Central memory CD4-positive, alpha-beta T cell (primary cell): ENCODE measurements at places on chromosomes 12 and 14.

GRCh38 chr12:111041091-111041490 is 120.7 kb upstream of the MYL2 start:
- DNase-seq = no peak

GRCh38 chr12:93184672-93185368 is 192.9 kb upstream of the NUDT4 start:
- DNase-seq = no peak

DNA sequence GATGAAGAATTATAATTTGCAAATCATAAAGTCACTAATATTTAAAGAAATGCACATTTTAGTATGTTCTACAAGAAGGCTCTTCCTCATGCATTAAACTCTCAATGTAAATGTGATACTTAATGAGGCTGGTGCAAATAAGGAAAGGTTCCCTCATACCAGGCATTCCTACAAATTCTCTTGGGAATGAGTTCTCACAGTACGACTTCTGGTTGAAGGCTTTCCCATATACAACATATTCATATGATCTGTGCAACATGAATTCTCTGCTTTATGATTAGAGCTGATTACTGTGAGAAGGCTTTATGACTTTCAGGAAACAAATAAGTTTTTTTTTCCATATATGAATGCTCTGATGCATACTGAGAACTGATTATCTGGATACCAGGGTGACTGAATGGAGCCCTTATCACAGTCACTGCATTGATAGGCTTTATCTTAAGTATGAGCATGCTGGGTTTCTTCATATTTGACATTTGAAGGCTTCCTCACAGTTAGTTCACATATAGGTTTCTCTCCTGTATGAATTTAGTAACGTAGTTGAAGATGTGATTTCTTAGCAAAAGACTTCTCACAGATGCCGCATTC is 293.9 kb downstream of the RAD51B start:
- DNase-seq = no peak

GRCh38 chr14:103897075-103897947 is 30.9 kb upstream of the TDRD9 start:
- DNase-seq = no peak

GRCh38 chr12:104250366-104251125 is 35.0 kb downstream of the TXNRD1 start:
- no peak for DNase-seq

DNA sequence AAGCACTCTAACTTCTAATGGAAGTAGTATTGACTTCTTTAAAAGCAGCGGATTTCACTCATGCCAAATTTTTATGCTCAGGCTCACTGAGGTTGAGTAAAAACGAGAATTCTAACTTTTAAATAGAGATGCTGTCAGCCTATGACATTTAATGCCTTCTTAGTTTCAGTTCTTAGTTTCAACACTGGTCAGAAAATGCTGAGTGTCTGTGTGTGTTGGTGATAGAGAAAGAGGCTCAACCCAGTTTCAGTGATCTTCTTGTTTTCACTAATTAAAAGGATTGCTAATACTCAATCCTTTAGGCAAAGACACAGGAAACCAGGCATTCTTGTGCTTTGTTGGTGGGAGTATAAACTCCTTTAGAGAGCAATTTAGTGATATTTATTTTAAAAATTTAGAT is 31.0 kb downstream of the PEBP1 start:
- DNase-seq = no peak

- DNase-seq = no peak
Observed at GRCh38 chr12:32502693-32503502, 103.5 kb downstream of the FGD4 start.

GRCh38 chr12:132103542-132104308 is 40.4 kb downstream of the DDX51 start:
- no peak for DNase-seq

- peak; percentile 89 for DNase-seq
Observed at GRCh38 chr14:91415794-91416743, 1.6 kb downstream of the CCDC88C start.

DNA sequence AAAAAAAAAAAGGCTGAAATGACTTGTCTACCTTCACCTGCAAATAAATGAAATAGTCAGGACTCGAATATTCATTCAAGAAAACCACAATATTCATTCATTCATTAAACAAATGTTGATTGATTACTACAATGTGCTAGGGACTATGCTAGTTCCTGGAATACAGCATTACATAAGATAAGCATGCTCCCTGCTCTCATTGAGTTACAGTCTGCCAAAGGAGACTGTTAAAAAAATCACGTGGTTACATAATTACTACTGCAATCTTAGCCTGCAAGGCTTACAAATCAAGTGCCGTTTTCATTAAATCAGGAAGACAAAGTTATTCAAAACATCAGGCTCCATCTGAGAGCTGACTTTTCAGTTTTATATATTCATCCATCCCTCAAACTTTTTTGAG is 70.4 kb upstream of the RIC8B start:
- DNase-seq = no peak

DNA sequence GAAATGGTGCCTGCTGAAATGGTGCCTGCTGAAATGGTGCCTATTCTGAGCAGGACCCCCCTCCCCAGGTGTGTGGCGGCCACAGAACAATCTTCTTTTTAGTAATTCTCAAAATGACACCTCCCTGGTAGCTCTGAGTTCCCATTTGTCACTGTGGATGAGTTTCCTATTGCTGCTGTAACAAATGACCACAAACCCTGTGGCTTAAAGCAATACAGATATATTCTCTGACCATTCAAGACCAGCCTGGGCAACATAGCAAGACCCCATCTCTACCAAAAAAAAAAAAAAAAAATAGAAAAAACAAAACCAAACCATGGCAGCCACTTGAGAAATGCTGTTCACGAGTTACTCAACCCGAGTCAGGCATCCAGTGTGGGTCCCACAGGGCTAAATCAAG is 7.9 kb downstream of the ACADS start:
- no peak for DNase-seq

DNA sequence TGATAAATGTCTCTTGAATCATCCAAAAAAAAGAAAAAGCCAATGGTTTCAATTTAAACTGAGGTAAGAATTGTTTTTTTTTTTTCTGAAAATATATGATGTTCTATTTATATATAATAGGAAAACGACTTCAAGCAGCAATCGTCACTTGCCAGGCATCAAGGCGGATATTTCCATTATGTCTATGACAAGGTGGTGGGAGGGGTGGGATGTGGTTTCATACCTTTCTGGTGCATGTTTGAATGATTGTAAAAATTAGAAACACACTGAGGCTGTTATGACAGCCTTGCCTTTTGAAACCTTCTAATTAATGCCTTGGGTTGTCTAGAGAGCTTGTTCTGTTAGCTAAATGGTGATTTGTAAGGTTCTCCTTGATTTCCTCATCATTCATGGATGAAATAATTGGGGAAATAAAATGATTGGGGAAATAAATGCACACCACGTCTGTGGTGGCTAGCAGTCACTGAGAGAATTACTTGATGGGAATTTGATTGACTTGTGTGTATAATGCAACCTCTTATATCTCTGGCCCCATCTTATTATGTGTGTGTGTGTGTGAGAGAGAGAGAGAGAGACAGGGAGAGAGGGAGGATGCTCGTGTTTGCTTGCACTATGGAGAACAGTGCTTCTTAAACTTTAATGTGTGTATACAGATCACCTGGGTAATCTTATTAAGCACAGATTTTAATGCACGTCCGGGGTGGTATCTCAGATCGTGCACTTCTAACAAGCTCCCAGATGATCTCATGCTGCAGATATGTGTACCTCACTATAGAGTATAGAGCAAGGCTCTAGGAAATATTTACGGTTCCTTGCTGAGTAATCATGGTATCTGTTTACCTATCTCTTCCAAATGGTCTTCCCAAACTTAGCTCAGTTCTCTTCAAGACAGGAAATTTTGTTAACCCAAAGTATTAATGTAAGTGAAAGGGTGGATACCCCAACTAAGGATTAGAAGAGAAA is 502.6 kb downstream of the DIO2 start:
- DNase-seq = no peak
